ENCODE measurements at places on chromosomes 6 and 20.
A peak's percentile ranks its signal among the peaks of the same experiment; 100 is the strongest.

DNA sequence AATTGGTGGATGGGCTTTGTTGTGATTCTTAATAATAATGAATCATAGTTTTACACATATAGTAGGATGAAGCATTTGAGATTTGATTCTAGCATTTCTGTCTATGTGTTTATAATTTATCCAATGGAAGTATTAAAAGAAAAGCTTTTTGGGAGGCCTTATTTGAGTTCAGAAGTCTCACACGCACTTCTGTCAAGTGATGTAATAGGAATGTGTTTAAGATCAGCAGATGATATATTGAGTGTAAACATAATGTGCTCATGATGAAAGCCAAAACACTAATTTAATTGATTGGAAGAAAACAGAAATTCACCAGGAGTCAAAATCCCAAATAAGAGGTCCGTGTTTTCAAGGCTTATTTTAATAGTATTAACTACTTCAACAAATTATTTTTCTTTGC lies 435.6 kb upstream of the HSF2 start:
- DNase-seq, result no peak

DNA sequence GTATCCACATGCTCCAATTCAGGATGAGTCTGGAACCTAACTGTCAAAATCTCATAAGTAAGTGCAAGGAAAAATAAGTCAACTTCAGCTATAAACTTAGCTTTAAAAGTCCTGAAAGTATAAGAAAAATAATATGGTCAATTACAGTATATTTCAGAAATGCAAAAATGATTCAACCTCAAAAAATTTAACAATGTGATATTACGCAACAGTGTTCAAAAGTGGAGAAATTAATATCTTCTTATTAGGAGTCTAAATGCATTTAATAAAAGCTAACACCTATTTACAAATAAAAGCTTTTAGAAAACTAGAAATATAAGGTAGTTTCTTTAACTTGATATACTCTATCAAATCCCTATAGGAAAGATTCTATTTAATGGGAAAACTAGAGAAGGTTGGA lies 111.2 kb upstream of the OPRM1 start:
- no peak for DNase-seq

- DNase-seq, result no peak
Observed at GRCh38 chr6:82954356-82954755, 111.3 kb downstream of the UBE3D start.

DNA sequence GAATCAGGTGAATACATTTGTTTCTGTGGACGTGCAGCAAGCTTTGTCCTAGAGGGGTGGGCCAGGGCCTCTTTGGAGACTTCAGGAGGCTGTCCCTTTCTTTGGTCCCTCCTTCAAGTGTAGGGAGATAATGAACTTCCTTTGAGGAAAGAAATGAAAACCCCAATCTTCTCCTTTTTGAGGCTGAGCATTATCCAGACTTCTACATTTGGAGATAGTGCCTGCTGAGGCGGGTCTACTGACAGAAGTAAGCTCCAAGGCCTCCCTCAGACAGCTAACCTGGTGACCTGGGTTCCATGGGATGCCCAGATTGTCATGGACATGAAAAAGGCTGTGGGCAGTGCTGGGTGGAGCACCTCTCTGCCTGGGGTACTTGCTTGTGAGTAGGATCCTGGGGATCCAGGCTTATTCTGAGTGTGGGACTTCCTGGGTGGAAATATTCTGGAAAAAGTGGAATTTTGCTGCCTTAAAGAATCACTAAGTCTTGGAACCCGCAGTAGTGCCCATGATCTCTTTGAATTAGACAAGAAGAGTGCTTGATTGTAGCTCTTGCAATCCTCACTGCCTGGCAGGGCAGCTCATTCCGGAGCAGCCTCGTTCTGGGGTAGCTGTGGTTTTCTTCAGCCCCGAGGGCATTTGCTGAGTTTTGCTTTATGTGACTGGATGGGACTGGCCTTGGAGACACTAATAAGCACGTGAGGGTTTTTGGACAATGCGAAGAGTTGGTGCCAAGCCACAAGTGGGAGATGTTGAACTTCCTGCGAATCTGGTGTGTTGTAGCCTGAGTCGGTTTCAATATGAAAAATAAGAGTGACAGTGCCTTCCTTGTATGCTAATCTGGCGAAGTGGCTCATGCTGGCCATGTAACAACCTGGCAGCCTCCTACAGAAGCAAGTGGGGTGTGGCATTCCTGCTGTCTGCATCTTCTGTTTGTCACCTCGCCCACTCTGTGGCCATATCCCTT lies 28.1 kb downstream of the SNRNP48 start:
- DNase-seq, result peak; percentile 43

DNA sequence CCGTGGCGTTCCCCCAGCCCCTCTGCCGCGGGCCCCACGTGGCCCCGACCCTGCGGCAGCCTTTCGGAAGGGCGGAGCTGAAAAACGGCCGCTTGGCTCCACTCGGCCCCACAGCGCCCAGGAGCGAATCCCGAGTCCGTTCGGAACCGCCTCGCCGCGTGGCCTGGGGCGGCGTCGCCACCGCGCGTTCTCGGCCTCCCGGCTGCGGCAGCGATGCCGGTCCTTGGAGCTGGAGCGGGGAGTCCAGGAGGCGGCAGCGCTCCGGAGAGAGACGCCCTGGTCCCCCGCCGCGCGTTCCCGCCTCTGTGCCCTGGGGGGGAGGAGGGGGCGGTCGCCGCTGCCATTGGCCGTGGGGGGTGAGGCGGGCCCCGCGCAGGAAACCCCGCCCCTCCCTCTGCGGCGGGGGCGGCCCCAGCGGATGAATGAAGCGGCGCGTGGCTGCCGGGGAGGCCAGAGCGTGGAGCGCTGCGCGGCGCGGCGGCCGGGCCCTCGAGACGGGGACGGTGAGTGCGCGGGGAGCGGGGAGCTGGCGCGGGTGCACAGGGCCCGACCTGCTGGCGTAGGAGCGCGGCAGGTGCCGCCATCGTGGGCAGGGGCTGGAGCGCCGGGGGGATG lies at the start of gene SLCO4A1:
Gene SLCO4A1, plus strand, starts transcription at position 453 of the 615 bp plus-strand sequence. CDS start 13,952 bp downstream, outside the sequence.
- peak; percentile 92 for DNase-seq

DNA sequence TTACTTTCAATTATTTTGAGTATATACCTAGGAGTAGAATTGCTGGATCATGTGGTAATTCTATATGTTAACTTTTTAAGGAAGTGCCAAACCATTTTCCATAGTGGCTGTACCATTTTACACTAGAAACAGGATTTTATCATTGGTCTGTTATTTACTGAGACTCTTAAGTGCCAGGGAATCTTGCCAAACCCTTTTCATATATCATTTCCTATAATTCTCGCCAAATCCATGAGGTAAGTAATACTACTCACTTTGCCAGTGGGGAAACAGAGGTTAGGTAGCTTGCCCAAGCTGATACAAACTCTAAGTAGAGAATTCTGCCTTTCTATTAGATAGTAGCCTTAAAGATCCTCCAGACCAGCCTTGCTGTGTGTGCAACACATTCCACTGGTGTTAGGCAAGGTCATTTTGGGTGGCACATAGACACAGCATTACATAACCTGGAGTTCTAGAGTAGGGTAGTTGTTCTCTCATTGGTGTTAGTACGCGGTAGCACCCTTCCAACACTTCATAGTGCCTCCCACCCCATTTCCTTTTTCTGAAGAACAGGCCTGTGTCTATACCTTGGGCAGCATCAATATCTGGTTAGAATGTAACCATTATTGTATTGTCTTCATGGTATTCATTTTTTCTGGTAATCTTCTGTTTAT lies 65.5 kb downstream of the ARID1B start:
- no peak for DNase-seq

DNA sequence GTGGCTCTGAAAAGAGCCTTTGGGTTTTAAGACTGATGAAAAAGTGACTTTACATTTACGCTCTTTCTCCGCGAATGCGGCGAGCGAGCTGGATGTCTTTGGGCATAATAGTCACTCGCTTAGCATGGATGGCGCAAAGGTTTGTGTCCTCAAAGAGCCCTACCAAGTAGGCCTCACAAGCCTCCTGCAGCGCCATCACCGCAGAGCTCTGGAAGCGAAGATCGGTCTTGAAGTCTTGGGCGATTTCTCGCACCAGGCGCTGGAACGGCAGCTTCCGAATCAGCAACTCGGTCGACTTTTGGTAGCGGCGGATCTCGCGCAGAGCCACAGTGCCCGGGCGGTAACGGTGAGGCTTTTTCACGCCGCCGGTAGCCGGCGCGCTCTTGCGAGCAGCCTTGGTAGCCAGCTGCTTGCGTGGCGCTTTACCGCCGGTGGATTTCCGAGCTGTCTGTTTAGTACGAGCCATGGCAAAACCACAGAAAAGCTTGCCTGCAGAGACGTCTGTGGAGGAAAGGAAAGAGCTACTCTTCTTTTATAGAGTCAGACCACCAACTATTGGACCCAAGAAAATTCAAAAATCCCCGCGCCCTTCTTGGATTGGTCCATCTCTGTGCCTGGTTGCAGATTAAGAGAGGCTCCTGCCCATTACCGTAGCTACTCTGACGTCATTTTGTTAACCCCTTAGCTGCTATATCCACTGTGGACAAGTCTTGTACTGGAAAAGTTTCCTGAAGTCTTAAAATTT lies 55.5 kb upstream of the HFE start:
- peak; percentile 68 for DNase-seq

DNA sequence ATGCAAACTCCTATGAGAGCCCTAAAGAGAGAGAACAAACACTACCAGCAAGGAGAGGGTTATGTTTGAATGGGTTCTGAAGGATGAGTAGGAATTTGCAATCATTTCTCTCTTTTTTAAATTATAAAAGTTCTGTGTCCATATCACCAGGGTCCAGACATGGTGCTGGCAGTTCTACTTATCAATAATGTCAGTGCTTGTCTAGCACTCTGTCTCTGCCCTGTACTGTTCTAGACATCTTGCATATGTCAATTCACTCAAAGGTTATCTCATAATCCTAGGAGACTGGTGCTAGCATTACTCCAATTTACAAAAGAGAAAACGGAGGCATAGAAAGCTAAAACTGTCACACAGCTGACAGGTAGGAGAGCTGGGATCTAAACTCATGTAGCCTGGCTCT lies 101.3 kb downstream of the VEGFA start:
- no peak for DNase-seq

- DNase-seq, result no peak
Observed at GRCh38 chr20:4117158-4117740, 101.9 kb upstream of the RNF24 start.

GRCh38 chr6:138107752-138108592 lies 753 bp upstream of the PERP start:
- DNase-seq, result no peak

DNA sequence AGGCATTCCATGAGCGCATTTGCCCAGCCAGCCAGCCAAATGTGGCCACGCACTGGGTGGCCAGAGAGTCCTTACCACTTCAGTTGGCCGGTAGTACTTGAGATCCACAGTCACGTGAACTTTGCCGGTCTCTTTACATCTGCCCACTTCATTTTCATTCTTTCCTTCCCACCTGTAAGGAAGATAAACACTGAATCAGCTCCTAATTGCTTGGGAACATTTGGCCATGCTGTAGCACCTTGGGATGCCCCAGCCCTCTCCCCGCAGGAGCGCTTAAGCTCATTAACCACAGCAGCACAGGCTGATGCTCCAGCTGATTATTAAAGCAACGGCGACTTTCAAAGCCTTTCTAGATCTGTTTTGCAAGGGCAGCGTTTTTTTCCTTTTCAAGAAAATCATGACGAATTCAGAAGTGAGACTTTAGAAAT lies 116.6 kb downstream of the FOXC1 start:
- no peak for DNase-seq

GRCh38 chr6:17877196-17877894 lies 110.1 kb downstream of the KIF13A start:
- DNase-seq, result no peak

- DNase-seq, result no peak
Observed at GRCh38 chr6:31614075-31614619, 887 bp upstream of the AIF1 start.

GRCh38 chr6:18491308-18492045 lies 104.3 kb downstream of the RNF144B start:
- DNase-seq, result no peak

DNA sequence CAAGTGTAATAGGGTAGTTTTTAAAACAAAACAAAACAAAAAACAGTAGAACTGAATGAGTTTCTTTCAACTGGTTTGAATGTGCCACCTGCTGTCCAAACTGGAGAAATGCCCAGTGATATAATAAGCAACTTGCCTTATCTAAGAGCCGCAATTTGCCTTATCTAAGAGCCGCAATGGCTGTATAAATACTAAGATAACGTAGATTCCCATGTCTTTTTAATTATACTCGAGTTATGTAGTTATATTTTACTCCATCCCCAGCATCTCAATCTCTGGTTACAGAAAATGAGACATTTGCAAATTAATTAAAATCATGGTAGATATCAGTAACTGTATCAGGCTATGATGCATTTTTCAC lies 67.2 kb downstream of the RPP40 start:
- DNase-seq, result no peak

DNA sequence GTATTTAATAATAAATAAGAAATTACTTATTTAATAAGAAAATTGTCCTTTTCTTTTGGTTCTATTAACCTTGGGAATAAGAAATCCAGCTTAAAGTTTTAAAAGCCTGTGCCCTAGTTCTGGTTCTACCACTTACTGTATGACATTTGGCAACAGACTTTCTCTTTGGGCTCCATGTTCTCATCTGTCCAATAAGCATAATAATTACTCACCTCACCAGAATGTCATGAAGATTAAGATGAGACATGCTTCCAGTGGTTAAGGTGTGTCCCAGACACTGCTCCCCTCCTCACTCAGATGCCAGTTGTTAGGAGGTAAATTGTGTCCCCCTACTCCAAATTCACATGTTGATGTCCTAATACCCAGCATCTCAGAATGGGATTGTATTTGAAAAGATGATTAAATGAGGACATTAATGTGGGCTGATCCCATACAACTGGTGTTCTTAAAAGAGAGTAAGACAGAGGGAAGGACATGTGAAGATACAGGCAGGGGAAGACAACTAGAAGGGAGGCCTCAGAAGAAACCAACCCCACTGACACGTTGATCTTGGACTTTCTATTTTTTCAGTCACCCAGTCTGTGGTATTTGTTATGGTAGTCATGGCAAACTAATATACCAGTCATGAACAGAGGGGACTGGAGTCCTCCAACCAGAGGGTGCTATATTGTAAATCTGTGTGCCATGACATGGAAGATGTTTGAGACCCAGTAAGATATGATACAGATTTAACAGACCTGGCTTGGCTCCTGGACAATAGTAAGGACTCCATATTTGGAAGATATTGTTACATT lies 6.4 kb upstream of the MICAL1 start:
- DNase-seq, result no peak

GRCh38 chr6:36985417-36985807 lies 584 bp downstream of the MTCH1 start:
- no peak for DNase-seq

DNA sequence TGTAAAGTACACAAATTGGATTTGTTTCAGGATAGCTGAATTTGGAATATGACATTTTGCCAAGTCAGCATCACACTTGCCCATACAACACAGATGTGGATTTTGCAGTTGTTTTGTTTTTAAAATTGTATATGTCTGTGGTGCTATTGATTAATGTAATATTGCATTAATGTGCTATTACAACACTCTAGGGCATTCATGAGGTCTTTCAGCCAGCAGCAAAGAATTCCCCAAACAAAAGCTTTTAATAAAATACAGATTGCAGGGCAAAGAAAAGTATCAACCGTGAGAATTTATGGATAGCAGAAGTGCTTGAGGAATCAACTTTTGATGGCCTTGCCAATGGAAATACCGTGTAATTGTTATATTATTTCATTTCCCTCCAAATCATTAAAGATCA lies 144.9 kb downstream of the AIG1 start:
- DNase-seq, result no peak

GRCh38 chr6:138972226-138972665 lies 15.8 kb downstream of the REPS1 start:
- DNase-seq, result no peak

- no peak for DNase-seq
Observed at GRCh38 chr20:50278377-50278683, 87.7 kb downstream of the CEBPB start.

Measured in H54 (cell line).